ENCODE measurements at places on chromosomes 7 and 10.

- DNase-seq: peak; percentile 48
Observed at GRCh38 chr7:137592232-137592896, 248.8 kb upstream of the PTN start.

- no peak for DNase-seq
Observed at GRCh38 chr7:139494835-139495579, 11.5 kb upstream of the KLRG2 start.

- DNase-seq: no peak
Observed at GRCh38 chr10:34794835-34795234, 20.3 kb downstream of the PARD3 start.

GRCh38 chr10:4354382-4354812 lies 471.6 kb upstream of the AKR1E2 start:
- DNase-seq: no peak

GRCh38 chr7:139958599-139959284 lies 104.0 kb downstream of the PARP12 start:
- DNase-seq: no peak

DNA sequence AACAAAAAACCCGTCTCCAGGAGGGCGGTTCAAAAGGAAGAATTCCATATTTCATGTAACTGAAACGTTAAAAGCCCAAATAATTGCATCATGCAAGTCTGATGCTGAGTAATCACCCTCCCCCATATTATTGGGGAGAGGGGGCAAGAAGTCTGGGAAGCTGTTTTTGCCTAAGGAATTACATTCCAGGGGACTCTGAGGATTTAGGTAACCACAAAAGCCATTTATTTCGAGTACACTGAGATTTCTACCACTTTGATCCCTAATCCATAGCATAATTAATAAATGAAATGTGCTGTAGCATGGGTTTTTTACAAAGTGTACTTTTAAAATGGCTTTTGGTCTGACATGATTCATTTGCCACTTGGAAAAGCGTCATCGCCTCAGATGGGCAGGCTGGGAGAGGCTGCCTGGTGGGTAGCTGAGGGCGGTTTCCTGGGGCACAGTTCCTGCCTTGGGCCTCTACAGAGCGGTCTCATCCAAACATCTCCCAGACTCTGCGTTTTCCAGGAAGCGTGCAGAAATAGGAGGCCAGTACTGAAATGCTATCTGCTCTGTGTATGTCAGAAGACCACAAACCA lies 106.5 kb downstream of the TCF7L2 start:
- peak; percentile 93 for DNase-seq

GRCh38 chr10:117364110-117364960 lies 10.9 kb downstream of the PDZD8 start:
- no peak for DNase-seq

DNA sequence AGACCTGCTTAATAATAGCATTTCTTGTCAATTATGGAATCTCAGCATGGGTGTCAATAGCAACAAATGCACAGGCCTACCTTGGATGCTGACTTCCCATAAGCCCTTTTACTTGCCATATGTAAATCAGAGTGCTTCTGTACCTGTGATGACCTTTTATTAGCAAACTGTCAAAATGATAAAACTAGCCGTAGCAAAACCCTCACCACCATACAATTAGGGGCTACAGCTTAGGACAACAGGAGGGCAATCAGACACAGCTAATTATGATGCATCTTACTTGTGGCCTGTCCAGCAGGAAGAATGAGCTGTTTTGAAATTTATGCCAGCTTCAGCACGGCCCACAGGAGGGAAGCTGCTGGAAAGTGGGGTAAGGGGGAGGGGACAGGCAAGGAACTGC lies 201.6 kb downstream of the TAX1BP1 start:
- no peak for DNase-seq

DNA sequence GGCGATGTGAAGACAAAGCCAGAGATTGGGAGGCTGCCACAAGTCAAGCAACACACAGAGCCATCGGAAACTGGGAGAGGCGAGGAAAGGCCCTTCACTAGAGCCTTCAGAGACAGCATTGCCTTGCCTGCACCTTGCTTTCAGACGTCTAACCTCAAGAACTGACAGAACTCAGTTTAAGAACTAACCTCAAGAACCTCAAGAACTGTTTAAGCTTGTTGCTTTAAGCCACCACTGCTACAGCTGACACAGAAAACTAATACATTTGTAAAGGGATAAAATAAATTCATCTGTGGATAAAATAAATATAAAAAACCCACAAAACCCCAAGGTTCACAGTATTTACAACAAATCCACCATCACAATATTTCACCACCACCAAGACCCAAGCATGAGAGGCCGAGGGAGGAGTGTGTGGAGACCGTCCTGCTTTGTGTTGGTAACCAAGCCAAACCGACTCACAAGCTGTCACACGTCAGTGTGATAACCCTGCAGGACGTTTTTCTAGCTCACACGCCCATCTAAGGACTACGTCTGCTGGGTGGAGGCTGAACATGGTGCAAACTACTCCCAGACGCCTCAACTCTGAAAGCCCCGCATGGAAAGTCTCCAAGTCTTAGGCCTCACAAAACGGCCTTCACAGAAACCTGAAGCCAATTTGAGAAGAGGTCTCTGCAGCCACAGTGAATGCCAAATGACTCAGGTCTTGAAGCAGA lies 116.8 kb downstream of the ABLIM1 start:
- DNase-seq: peak; percentile 64

DNA sequence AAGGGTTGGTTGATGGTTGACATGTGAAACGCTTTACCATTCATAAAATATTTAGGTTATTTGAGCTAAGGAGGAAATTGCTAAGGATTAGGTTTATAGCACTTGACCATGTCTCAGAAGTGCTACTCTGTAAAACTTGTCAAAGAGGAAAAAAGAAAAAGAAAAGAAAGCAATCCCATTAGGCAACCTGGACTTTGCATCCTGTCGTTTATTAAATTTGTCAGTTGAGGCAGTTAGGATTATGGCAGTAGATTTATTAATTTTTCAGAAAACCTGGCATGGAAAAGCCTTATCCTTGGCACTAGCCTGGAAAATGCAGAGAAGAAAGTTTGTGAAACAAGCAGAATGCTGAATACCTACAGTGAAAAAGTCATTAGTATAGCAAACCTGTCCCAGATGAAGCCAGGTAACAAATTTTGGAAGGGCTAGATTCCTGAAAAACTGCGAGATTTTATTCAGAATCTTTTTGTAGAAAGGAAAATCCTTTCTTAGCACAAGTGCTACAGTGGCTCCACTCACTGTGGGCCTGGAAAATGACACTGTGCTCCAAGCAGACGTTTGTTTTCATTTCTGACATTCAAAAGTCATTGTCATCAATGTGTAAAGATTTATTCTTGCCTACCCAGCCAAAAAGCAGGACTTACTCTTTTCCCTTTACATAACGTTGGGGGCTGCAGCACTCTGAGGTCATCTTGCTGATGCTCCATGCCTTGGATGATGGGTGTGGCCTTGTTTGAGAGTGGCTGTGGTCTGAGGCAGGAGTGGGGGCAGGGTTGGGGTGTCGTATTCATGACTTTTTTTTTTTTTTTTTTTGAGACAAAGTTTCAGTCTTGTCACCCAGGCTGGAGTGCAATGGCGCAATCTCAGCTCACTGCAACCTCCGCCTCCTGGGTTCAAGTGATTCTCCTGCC lies 664.9 kb downstream of the SUGCT start:
- DNase-seq: no peak

DNA sequence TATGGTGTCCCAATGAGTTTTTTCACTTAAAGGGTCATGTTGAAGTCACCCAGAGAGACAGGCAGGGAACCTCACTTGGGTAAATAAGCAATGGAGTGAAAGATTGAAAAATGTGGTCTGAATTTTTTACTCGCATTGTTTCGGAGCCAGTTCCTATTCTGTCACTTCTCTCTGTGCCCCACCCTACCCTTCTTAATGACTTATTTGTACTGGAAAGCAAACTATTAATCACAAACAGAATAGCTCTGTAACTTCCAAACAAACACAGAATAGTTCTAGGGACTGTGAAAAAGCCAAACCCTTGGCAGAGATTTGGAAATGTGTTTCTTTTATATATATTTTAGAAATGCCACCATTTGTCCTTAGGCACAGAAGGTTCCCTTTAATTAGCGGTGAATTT lies 76.0 kb downstream of the LRMDA start:
- no peak for DNase-seq

- DNase-seq: no peak
Observed at GRCh38 chr7:39703144-39703543, 79.8 kb downstream of the RALA start.

GRCh38 chr10:128631801-128632241 lies 505.6 kb upstream of the MKI67 start:
- no peak for DNase-seq

- DNase-seq: no peak
Observed at GRCh38 chr10:117617659-117618058, 75.1 kb downstream of the EMX2 start.

- DNase-seq: peak; percentile 55
Observed at GRCh38 chr7:29408841-29409243, 154.8 kb upstream of the PRR15 start.

DNA sequence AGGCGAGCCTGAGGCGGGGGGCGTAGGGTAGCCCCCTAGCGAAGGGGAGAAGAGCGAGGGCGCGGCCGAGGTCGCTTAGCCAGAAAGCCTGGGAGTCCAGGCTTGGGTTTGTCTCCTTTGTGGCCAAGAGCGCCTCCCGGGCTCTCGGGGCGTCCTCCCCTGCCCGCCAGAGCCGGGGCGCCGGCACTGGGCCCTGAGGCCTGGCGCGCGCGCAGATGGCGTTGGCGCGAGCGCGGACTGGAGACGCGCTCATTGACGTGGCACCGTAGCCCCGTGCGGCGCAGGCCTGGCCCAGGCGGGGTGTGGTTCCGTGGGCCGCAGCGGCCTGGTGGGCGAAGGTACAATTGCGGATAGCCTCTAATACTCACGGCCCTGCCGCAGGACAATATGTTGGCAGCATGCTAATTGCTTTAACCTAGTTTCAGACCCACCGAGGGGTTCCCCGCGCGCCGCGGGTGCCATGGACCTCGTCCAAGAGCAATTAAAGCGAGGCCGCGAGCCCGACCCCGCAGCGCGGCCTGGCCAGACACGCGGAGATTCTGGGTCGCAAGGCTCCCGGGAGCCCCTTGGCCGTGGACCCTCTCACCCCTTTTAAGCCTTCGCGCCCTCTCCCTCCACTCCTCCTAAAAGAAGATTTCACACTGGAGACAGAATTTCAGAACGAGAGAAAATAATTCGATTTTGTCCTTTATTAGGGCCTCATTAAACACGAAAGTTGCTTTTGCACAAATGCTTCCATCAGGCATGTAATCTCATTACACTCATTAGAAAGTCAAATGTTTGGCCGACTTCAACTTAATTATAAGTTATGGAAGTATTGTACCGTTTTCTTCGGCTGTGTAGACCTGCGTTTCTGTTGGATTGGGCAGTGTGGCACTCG lies 3.1 kb downstream of the PTF1A start:
- DNase-seq: no peak

DNA sequence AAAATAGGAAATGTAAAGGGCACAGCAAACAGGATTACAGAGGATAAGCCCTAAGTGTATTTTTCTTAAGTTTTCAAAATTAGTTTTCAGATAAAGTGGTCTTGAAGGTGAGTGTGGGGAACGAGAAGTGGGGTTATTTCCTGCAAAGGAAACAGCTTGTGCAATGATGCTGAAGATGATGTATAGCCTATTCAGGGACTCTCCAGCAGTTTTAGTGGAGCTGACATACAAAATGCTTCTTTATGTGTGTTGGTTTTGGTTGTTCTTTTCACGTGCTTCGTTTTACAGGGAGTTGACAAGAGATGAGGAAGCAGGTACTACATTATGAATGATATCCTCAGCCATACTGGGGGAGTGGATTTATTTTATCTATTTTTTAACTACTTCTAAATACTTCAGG lies 20.5 kb downstream of the CASD1 start:
- no peak for DNase-seq

GRCh38 chr7:45021604-45022296 lies 21.7 kb downstream of the CCM2 start:
- no peak for DNase-seq

GRCh38 chr10:70474780-70475179 lies 3.8 kb upstream of the PALD1 start:
- DNase-seq: no peak

GRCh38 chr10:121983852-121984251 lies 5.1 kb upstream of the TACC2 start:
- no peak for DNase-seq

- no peak for DNase-seq
Observed at GRCh38 chr10:9869606-9870176, 1148.0 kb upstream of the CELF2 start.

DNA sequence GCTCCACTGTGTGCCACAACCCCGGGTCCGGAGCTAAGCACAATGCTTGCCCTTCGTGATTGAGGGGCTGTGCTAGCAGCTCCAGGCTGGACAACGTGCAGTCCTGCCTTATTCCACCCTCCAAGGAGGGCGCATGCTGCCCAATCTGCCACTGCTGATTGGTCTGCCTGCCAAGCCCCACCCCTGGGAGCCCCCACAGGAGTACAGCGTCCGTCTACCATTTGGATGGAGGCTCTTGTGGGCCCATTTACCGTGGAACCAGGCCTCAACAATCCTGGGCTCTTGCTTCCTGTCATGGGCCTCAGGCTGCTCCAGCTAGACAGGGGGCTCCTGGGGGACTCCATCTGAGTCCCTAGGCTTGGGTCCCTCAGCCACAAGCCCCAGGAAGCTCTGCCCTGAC lies 173.3 kb downstream of the SLIT1 start:
- DNase-seq: no peak

- no peak for DNase-seq
Observed at GRCh38 chr10:84517554-84517953, 189.2 kb downstream of the CCSER2 start.

DNA sequence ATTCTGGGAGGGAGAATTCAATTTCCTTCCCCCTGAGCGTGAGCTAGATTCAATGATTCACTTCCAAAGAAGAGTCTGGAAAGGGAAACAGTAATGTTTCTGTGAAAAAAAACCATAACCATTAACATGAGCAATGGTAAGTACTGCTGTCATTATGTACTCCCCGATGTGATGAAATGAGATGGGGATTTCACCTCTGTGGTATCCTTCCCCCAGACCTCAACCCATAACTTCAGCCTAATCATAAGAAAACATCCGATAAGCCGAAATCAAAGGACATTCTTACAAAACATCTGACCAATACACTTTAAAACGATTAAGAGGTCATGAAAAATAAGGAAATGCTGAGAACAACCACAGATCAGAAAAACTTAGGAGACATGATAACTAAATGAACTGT lies 27.2 kb downstream of the EZH2 start:
- DNase-seq: no peak

DNA sequence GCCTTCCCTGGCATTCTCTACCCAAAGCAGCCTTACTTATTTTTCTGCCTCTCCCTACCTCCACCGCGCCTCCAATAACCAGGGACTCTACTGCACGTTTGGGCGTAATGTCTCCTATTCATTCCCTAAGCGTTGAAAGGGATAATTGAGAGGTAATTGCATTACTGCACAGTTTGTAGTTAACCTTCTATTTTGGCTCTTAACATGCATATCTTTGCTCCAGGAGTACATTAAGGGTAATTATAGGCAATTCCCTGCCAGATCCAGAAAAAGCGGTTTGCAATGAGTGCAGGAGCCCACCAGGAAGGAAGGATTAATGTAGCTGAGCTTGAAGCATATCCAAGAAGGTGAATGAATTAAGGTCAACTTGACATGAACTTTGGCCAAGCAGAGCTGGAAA lies 558.4 kb downstream of the TYW1 start:
- no peak for DNase-seq

Measured in fibroblast of skin of left biceps (primary cell).